Heart left ventricle (tissue), 16 donors: ENCODE measurements at places on chromosomes 6 and 20.

DNA sequence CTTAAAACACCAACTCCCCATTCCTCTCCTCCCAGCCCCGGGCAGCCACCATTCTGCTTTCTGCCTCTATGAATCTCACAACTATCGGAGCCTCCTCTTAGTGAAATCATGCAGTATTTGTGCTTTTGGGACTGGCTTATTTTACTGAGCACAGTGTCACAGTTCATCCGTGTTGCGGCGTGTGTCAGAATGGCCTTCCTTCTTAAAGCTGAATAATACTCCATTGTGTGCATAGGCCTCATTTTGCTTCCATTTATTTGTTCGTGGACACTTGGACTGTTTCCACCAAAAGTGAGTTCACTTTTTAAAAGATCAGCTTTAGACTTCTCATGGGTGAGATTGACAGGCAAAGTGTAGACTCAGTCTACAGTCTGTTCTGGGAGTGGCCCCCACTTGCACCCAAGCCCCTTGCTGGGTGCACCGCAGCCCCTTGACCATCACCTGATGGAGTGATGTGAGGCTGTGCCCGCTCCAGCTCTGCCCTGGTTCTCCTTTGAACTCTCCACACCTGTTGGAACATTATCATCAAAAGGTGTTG lies 12.6 kb downstream of the DUSP22 start:
- DNase-seq = no peak

DNA sequence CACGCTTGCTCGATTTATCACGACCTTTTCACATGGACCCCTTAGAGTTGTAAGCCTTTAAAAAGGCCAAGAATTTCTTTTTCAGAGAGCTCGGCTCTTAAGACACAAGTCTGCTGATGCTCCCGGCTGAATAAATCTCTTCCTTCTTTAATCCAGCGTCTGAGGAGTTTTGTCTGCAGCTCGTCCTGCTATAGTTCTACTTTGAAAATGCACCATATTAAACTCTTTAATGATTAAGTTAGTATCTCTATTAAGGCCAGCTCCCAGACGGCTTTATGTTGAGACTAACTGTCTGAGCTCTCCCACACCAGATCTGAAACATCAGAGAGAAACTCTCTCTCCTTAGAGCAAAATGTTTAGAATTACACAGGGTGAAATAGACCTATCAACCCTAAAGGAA lies 18.0 kb upstream of the GSTA3 start:
- no peak for DNase-seq

- DNase-seq = no peak
Observed at GRCh38 chr20:41051009-41051825, 22.6 kb downstream of the TOP1 start.

- DNase-seq = peak; percentile 79
Observed at GRCh38 chr20:31496761-31497295, 17.4 kb upstream of the HM13 start.

- DNase-seq = no peak
Observed at GRCh38 chr6:159132664-159133063, 36.5 kb upstream of the FNDC1 start.

GRCh38 chr6:47967843-47968242 lies 143.2 kb downstream of the PTCHD4 start:
- no peak for DNase-seq

DNA sequence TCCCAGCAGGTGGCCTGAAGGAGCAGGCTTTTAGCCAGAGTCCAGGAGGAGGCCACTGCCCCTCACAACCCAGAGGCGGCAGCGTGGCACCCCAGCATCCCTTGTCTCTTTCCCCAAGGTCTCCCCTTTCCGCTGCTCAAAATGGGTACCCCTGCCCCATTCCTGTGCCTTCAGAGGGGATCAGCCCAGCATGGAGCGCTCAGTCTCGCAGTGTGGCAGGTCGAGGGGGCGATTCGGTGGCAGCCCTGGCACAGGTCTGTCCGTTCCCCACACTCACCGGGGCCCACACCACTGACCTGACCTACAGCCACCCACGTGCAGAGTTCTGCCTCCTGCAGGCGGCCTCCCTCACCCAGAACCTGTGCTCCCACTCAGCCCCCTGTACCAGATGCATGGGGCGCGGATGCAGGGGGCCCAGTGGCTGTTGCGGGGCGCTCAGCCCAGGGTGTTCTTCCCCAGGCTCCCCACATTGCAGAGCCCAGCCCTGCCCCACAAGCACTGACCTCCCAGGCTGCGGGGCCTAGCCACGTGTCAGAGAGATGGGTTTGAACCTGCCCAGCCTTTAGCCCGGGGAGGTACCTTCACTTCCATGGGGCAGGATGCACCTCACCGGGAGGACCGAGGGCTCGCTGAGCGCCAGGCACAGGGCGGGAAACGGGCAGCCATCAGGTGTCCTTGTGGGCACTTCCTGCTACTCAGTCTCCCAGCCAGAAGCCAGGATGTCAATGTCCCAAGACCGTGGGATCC lies 41.8 kb downstream of the DSTN start:
- DNase-seq = no peak

DNA sequence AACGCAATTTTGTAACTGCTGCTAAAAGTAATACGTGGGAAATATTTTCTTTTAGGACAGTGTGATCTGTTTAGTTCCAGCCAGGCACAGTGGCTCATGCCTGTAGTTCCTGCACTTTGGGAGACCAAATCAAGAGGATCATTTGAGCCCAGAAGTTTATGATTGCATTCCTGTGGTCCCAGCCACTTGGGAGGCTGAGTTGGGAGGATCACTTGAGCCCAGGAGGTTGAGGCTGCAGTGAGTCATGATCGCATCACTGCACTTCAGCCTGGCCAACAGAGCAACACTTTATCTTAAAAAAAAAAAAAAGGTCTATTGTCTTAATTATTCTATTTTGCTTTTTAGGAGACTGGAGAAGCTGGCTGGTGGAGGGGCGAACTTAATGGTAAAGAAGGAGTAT lies 101.5 kb downstream of the CD2AP start:
- no peak for DNase-seq

DNA sequence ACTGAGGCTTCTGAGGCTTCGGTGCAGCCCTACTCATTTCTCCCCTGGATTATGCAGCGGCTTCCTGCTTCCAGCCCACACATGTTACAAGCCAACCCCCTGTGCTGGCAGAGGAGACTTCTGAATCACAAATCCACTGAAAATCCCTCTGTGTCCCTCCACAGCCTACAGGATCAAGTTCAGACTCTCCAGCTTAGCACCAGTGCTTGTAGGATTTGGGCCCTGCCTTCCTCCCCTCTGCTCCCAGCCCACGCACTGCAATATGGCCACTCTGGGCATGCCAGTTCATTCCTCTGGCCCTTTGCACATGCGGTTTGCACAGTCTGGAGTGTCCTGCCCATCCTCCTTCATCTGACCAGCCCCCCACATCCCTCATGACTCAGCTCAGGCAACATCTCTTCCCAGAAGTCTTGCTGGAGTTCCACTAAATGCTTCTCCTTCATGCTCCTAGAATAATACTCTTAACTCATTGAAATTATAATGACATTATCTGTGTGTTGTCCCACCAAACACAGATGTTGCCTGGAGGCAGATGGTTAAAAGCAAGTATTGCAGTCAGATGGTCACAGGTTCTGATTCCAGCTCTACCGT lies 15.9 kb upstream of the MDGA1 start:
- no peak for DNase-seq

- no peak for DNase-seq
Observed at GRCh38 chr6:117740605-117741004, 65.3 kb downstream of the NUS1 start.

- DNase-seq = no peak
Observed at GRCh38 chr6:11683871-11684270, 94.7 kb downstream of the ADTRP start.

- no peak for DNase-seq
Observed at GRCh38 chr6:134822920-134823709, 126.8 kb downstream of the ALDH8A1 start.

DNA sequence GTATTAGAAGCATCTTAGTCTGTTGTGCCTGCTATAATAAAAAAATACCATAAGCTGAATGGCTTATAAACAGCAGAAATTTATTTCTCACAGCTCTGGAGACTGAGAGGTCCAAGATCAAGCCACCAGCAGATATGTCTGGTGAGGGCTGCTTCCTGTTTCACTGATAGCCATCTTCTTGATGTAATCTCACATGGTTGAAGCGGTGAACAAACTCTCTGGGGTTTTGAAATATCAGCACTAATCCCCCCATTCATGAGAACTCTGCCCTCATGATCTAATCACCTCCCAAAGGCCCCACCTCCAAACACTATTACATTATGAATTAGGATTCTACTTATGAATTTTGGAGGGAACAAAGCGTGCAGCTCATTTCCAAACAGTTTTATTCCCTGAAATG lies 11.6 kb upstream of the CLVS2 start:
- no peak for DNase-seq

DNA sequence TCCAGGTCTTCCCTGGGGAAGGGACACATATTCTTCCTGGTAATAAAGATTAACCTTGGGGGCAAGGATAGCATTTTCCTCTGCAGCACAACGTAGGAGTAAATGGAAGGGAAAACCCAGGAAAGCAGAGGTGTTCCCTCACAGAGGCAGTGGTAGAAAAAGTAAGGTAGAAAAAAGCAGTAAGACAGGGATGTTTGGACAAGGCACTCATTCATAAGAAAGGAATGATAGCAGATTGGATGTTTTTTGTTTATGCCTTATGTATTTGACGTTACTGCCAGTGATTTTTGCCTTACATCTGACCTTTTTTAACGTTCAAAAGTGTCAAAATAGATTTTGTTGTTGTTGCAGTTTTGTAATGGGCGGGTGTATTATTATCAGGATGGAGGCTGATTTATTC lies 395.0 kb downstream of the CDKAL1 start:
- no peak for DNase-seq

DNA sequence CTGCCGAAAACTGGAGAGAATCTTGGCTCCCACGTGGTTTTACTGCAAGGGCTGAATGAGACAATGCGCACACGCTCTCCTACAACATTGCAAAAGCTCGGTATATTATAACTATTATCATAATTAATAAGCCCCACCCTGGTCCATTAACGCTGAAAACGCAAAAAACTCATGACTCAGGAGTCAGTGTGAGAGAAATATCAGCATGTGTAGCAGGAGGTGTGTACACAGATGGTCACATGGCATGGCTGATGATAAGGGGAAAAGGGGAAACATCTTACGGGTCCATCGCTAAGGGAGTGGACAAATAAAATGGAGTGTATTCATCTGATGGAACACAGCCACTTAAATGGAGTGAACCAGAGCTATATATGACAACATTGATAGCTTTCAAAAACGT lies 29.2 kb downstream of the CDH22 start:
- no peak for DNase-seq

DNA sequence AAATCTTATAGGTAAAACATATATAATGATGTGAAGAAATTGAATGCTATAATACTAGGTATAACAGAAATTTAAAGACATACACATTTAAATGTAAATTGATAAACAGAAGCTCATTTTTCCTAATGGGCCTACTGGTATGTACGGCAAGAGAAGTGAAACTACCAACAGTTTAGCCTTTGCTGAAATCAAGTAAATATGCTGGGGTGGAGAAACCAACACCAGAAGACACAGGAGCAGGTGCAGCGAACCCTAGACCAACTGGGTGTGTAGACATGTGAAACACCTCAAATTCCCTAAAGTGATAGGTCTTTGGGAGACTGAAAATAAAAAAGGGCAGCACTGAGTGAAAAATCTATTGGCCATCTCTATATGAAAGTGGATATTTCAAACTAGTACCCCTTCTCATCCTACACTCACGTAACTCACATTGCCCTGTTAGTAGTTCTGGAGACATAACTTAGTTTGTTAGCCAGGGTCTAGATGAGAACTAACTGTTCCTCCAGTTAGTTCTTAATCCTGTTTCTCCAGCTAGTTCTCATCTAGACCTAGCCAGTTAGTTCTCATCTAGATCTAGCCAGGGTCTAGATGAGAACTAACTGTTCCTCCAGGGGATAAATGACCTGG lies 53.1 kb downstream of the SLC35D3 start:
- no peak for DNase-seq

DNA sequence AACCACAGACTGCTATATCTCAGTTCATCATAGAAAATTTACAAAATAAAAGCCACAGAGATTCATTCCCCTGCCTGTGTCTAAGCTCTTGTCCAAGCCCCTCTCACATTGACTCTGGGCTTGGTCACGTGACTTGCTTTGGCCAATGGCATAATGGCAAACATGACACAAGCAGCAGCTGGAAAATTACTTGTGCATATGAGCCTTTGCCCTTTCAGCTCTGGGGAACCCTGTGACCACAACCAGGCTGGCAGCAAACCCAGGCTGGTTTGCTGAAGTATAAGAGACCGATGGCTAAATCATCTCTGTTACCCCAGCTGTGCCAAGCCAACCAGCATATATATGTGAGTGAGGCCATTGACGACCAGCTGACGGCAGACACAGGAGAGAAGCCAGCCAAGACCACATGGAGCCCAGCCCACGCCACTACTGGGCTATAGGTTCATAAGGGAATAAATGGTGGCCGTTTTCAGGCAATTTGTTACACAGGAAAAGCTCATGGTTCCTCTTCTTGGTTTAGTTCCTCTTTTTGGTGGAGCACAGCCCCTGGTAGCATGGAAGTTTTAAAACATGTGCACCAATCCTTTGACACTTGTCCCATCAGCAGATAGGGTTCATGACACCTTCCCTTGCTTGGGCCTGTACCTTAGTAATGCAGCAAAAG lies 31.8 kb upstream of the RSPO4 start:
- DNase-seq = no peak

DNA sequence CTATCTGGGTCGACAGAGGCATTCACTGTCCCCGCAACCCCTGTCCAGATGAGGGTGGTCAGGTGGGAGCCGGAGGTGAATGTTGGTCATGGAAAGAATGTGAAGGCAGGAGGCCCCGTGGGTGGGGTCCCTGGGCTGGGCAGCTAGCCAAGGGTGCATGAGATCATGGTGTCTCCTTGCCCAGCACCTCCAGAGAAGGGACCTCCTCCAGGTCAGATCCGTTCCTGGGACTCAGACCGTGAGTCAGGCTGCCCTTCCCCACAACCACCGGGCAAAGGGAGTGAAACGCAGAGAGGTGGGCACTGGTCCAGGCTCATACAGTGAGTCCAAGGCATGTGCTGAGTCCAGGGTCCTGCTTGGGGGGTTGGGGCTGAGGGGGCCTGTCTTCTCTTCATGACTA lies 3.5 kb downstream of the FOXS1 start:
- DNase-seq = peak; percentile 72

GRCh38 chr20:63220696-63221399 lies 4.9 kb upstream of the YTHDF1 start:
- DNase-seq = no peak

GRCh38 chr20:21719592-21720214 lies 14.2 kb downstream of the PAX1 start:
- DNase-seq = no peak

DNA sequence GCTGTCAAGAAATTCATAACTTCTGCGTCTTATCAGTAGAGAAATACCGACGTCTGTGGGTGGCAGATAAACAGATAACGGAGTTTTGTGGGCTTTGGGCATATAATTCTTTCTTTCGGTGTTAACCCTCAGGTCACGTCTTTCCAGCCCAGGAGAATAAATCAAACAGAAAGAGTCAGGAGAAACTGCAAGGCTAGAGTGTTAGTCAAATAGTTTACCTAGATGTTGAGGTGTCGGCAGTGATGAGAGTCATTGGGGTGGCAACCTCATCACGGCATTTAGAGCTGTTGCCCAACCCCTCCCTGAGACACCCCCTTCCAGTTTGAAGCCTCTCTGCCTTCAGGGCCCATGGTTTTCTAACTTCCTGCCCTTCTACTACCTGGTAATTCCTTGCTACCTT lies 49.5 kb downstream of the ADTRP start:
- DNase-seq = no peak
